Muscle of leg (tissue), 16 donors: ENCODE measurements at places on chromosomes 5 and 9. TPM values are rescaled to one million over a fixed set of nuclear protein-coding genes. Genes with fewer than 3 reads are reported as not detected.

DNA sequence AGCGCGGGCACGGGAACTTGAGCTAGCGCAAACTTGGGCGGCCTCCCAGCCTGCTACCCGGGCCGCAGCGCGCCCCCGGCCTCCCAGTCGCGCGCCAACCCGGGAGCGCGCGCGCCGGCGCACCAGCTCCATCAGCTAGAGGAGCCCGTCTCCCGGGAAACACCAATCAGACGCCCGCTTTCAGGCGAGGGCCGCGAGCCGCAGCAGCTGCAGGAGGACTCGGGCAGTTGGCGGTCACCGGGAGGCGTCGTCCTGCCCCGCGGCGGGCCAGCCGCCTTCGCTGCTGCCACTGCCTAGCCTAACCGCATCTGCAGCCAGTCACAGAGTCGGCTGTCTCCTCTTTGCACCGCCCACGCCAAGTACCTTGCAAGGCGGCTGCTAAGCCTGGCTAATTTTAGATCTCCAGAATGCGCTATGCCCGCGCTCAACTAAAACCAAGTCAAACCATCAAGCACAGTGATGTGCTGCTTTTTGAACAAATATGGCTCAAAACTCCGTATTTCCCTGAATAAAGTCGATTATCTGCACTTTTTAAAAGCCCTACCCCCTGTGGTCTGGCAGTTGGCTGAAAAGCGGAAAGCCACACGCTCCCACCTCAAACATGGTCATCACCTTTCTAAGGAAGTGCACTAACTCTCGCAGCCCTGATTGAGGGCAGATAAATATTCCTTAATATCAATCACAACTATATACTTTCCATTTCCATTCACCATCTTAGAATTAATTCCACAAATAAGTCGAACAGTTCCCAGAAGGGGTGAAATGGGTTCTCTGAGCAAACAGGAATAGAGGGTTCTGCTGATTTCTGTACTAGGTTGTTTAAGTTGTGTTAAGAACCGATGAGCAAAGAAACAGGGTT lies 221.8 kb downstream of the MEF2C start:
- DNase-seq, result peak; percentile 85

- no peak for DNase-seq
Observed at GRCh38 chr9:16960084-16960483, 89.6 kb upstream of the BNC2 start.

GRCh38 chr5:109690242-109690974 lies 681 bp downstream of the MAN2A1 start:
- peak; percentile 66 for DNase-seq

The SHISAL2B gene
- 0.98 TPM for total RNA-seq

DNA sequence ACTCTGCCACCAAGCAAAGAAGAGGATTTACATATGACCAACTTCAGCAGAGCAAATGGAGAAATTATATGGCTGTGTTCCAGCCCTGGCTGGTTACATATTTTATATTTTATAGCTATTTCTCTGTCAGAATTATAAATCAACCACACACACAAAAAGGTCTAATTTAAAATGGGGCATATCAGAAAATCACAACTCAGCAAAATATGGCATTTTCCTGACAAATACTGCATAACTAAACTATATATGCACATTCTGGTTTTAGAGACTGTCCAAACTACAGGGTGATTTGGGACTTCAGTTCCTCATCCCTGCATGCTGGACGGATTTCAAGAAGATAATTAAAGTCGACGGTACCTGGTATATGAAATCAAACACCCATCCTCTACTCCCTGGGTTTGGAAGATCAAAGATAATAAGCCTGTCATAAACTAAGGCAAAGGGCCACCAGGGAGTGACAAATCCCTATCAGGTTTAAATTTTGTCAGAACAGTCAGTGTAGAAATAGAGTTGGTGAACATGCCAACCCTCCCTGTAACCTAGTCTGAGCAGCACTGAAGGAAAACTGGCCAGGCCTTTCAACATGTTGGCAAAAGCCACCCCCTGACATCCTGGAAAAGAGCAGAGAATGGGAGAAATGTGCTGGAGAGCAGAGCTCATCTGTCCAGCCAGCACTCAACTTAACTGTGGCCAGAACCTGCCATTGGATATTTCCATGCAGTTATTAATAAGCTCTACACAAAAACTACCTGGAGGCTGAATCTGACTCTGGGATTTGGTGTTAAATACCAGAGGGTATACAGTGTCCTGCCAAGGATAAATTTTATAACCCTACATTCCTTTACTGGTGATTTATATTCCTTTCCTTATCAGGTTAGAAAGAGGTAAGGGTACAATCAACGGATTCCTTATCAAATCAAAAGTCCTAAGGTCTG lies 235.7 kb downstream of the ENC1 start:
- DNase-seq, result peak; percentile 70

DNA sequence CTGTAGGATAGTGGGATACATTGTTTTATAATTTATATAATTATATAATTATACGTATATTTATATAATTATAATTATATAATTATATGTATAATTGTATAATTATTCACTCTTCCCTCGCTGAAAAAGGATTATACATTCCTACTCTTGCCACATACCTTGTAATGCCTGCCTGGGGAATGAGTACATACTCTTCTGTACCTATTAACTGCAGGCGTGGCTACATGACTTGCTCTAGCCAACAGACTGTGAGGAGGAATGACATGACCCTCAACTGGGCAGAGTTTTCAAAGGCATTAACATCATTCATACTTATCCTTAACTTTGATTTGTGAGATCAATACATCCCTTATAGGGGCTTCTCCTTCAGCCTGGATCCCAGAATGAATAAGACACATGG lies 19.1 kb downstream of the ERMP1 start:
- no peak for DNase-seq

DNA sequence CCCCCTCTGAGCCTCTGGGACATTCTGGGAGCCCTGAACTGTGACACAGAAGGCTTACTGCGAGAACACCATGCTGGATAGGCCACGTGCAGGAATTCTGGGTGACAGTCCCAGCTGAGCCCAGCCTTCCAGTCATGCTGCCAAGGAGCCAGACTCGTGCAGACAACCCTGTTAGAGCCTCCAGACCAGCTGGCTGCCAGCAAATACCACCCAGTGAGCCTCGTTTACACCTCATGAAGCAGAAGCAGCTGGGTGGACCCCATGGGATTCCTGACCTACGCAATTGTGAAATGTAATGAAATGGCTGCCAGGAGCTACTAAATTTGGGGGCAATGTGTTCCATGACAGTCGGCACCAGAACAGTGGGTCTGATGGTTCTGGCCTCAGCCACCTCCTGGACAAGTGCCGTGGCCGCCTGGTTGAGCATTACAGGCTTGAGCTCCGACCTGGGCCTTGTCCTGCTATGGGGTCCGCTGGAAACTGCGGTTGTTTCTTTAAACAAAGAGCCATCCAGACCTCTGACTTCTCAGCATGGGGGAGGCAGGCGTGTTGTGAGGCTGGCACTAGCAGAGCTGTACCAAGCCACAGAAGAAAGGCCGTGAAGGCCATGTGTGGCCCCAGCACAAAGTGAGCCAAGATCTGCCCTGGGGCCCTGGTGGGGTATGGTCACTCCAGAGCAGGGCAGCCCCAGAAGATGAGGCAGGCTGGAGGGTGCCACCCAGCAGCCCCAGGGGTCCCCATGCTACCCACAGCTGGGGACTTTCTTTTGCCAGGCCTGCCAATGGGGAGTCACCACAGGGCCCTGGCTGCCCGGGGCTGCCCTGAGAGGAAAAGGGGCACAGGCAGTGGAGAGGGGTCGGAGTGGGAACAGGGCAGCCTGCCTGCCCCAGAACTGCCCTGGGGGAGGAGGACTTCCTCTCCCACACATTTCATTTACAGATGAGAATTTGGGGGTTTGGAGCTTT lies 19.3 kb upstream of the RXRA start:
- peak; percentile 61 for DNase-seq

- no peak for DNase-seq
Observed at GRCh38 chr5:90703932-90704331, 145.3 kb downstream of the ADGRV1 start.

DNA sequence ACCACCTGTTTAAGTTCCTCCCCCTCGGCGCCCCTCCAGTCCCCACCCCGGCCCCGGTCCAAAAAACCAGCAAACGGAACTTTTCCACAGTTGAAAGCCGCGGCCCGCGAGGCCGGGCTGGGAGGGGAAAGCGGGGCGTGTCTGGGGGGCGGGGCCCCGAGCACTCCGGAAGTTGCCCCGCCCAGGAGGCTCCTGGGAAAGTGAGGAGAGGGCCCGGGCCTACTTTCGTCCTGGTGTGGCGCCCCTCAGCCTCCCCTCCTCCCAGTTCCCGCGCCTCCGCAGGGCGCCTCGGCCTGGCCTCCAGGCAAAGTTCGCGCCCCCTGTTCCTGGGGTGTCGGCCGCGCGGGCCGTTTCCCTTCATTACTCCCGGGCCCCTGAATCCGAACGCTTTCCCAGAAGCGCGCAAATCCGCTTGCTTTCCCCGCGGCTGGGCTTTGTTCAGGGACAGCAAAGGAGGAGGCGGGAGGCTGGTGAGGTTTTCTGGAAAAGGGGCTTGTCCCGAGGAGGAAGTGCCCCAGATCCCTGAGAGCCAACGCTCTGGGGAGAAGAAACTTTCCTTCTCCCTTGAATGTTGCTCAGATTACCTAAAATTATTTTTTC lies 4.5 kb upstream of the DMRT3 start:
- DNase-seq, result peak; percentile 62

DNA sequence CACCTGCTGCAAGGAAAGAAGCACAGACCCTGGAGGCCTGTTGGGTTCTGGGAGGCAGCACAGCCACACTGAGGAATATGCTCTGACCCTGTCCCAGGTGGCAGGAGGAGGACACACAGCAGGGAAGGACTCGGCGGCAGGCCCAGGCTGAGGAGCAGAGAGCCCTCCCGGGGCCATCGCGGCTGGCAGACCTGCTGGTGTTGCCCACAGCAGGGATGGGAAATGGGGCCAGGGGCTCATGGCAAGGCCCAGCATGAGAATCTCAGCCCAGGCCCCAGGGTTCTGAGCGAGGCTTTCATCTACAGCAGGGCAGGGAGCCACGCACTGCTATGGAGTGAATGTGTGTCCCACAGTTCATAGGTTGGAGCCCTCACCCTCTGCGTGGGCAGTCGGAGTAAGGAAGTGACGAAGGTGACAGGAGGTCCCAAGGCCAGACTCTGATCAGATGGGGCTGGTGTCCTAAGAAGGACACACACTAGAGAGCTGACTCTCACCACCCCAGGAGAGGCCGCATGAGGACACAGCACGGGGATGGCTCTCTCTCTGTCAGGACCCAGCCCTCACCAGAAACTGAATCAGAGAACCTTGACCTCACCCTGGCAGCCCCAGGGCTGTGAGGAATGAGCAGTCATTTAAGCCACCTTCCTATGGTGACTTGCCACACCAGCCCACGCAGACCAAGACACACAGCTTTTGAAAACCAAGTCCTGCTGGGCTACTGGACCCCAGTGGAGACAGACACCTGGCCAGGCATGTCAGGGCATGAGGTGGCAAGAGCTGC lies 10.3 kb upstream of the GPSM1 start:
- no peak for DNase-seq

DNA sequence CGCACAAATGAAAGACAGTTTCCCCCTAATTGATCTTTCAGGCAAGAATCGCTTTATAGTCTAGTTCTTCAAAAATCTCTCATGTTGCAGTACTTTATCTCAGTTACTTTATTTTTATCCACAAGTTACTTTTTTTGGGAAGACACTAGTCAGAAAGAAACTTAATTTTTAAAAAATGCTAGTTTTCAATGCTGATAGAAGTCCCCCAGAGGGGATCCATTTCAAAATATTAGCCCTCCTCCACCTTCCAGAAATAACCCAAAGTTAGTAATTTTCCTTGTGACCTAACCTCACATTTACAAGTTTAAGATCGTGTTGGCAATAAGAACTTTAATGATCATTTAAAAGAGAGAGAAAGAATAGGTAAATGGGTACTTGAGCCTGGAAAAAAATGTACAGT lies 11.0 kb downstream of the C1QTNF3 start:
- no peak for DNase-seq

- peak; percentile 84 for DNase-seq
Observed at GRCh38 chr9:115237385-115237998, 119.5 kb upstream of the TNC start.

- peak; percentile 49 for DNase-seq
Observed at GRCh38 chr5:11903121-11903613, 1.1 kb downstream of the CTNND2 start.

- peak; percentile 58 for DNase-seq
Observed at GRCh38 chr5:146533260-146533857, 17.4 kb upstream of the GPR151 start.

- no peak for DNase-seq
Observed at GRCh38 chr9:119095072-119095471, 274.2 kb downstream of the BRINP1 start.

- no peak for DNase-seq
Observed at GRCh38 chr9:68668127-68668526, 36.9 kb upstream of the PIP5K1B start.

DNA sequence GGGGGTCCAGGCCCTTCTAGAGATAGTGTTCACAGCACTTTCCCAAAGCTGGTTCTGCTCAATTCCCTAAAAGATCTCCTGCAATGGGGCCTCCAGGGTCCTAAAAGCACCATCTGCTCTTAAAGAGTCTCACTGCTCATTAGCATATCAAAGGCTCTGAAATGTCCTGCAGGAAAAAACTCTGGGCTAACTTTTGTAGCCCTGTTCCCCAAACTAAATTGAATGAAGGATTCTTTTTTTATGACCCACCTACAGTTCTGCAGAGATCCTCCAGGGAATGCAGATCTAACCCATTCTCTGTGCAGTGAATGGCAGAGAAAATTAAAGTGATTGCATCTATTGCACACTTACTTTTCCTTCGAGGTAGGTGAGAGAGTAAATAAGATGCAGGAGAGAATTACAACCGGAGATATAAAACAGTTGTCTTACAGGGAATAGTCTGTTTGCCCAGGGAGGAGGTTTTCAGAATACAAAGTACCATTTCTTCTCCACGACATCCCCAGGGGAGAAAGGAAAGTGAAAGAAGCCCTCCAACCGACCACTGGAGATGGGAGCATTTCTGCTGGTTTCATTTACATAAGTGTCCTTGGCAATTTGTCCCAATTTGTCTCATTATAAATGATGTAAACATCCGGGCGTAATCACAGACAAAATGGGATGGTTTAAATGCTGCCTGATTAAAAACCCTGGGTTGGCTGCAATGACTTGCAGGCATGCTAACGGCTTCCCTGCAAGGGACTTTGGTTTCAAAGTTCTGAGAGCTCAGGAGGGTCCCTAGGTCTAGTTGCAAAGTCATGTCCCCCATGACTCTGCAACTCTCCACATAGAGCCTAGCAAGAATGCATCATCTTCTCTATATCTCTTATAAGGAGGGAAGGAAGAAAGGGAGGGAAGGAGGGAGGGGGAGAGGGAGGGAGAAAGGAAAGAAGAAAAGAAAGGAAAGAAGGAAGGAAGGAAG lies 114.0 kb downstream of the KCNIP1 start:
- DNase-seq, result no peak

The CCDC187 gene
- total RNA-seq, result 0.04 TPM

The GAS1 gene
- 86.5 TPM for total RNA-seq

GRCh38 chr5:103217101-103217500 lies 41.5 kb upstream of the MACIR start:
- DNase-seq, result no peak

- DNase-seq, result no peak
Observed at GRCh38 chr5:111953351-111954127, 196.5 kb upstream of the NREP start.

- DNase-seq, result peak; percentile 35
Observed at GRCh38 chr9:114930056-114930812, at the start of gene TNFSF8. TNFSF8 (minus strand) TSS chr9:114930591; CDS start chr9:114930303, 288 bp downstream.

The PITX1 gene
- total RNA-seq, result 3.6 TPM
